ENCODE measurements at places on chromosomes 7 and 10.

DNA sequence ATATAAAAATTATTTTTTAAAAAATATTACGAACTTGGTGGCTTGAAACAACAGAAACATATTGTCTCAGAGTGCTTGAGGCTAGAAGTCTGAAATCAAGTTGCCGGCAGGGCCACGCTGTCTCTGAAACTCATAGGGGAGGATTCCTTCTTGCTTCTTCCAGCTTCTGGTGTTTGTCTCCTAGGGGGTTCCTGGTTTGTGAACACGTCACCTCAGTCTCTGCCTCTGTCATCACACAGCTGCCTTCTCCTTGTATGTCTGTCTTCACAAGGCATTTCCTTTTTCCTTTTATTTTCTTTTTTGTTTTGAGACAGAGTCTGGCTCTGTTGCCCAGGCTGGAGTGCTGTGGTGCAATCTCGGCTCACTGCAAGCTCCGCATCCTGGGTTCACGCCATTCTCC lies 12.7 kb upstream of the SNX8 start:
- no peak for DNase-seq

- peak; percentile 47 for DNase-seq
Measured at GRCh38 chr7:151490456-151491105, 29.1 kb downstream of the RHEB start.

- no peak for DNase-seq
Measured at GRCh38 chr7:138095972-138096935, 20.0 kb downstream of the AKR1D1 start.

DNA sequence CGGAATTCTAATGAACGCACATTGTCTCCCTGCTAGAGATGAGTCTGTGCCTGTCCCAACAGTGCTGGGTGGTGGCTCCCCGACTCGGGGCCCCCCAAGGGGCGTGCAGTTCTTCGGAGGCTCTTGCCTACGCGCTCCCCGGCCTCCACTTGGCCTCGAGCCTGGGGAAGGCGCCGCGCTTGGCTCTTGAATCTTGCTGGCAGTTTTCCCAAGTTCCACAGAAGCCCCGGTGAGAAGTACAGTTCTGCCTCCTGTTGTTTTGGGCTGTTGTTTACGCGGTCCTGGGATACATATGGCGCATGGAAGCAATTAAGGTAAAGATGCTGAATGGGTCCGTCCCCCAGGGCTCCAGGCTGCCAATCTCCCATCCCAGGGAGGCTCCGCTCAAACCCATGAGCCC lies 32.6 kb upstream of the UNCX start:
- DNase-seq: peak; percentile 16

DNA sequence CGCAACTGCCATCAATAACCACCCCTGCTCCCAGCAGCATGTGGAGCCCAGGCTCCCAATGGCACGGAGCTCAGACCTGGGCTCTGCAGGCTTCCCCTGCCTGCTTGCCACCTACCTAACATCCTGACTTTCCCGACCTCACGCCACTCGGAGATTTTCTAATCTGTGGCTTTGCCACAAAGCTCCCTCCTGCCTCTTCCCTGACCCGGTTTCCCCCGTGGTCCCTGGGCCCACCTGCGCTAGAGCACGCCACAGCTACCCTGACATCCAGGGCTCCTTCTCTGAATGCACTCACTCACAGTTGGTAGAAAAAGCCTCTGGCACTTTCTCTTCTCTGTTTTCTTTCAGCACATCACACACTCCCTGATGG lies 20.0 kb downstream of the PITRM1 start:
- no peak for DNase-seq
